ENCODE measurements at places on chromosomes 1 and 21.

DNA sequence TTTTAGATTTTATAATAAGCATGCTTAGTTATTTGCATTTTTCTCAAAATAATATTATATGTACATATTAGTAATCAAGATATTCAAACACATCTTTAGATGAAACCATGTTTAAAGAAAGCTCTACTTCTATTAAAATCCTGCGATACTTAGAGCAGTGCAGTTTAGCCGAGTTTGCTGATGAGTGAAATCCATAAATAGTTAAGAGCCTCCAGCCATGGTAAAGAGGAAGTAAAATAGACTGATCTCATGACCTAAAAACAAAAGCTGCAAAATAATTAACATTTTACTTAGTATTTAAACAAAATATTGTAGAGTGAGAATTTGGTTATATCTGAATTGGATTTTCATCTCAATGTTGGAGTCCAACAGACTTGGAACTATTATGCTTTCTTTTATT, 147.4 kb upstream of the NRIP1 start:
- no peak for DNase-seq

DNA sequence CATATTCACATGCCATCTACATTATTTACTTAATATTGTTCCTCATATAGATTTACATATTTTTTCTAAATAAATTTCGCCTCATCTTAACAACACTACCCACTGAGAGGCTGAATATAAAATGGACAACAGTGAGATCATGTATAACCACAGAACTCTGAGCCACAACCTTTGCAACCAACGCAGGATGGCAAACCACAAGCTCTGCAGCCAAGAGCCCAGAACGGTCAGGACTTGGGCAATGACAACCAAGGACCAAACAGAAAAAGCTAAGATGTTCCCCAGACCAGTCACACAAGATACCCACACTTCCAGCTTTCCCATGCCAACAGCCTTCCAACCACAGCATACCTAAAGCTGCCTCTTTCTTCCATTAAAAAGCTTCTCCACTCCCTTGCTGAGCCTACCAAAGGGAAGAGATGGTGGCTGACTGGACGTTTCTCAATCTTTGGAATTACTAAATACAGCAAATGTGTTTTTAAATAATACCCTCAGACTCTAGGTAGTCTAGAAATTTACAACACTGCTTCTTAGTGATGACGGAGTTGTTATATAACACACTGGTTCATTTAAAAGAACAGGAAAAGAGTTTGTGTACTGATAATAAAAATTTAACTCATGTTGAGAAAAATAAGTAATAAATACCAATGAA, 117.9 kb downstream of the AKT3 start:
- DNase-seq = no peak

GRCh38 chr1:167273027-167273800, 52.5 kb downstream of the POU2F1 start:
- peak; percentile 84 for DNase-seq

DNA sequence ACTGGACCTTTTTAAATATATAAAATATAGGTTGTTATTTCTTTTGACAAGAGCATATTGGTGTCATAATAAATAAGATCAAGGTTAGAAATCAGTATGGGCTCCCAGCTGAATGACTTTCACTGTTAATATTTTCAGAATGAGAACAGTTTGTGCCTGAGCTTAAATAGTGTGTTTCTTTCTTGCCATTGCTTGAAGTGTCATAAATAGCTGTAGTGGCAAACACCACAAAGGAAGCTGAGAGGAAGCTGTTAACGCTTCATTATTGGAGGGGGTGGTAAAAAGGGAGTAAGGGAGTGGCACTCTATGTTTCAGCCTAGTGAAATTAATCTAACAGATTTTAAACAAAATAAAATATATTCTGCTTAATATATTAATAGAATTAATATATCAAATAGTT, 1089.8 kb upstream of the NCAM2 start:
- DNase-seq = no peak

GRCh38 chr1:47805921-47806361, 191.2 kb downstream of the TRABD2B start:
- peak; percentile 37 for DNase-seq

GRCh38 chr1:162587347-162587746, 25.8 kb downstream of the UAP1 start:
- DNase-seq = peak; percentile 89

DNA sequence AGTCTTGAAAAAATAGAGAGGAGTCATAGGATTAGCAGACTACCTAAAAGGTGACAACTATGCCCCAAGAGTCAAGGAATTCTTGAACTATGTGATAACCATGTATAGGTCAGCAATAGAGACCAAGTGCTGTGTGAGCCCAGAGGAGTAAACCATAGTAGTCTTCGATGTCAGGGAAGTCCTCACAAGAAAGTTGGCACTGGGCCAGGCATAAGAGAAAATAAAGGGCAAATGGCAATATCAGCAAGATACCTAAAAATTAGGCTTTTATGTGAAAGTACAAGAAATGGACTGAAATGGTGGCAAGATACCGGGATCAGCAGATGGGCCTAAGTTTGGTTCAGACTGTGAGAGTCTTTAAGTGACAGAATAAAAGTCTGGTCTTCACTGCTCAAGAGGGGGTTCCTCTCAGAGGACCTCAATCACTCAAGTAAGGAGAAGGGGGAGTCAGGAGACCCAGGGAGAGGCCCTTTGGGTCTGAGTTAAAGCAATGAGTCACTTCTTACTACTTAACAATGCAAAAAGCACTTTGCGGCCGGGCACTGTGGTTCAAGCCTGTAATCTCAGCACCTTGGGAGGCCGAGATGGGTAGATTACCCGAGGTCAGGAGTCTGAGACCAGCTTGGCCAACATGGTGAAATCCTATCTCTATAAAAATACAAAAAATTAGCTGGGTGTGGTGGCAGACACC, 95.0 kb downstream of the TEX35 start:
- DNase-seq = no peak

GRCh38 chr1:180363246-180363995, 133.4 kb downstream of the LHX4 start:
- no peak for DNase-seq

DNA sequence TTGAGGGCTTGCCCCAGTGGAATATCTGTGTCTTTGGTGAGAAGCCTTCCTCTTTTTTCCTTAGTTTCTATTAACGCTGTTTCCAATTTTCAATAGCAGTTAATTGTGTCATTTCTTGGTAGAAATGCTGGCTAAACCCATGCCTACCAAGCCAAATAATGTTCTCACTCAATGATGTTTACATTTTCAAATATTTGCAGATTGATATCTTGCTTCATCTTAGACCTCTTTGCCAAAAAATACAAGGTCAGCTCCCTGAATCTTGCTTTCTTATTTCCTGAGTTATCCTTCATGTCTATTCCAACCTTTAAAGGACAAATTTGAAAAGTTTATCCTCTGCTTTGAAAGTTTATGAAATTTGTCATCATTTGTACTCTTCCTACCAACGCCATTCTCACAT, 5.1 kb downstream of the KCNJ15 start:
- DNase-seq = no peak

GRCh38 chr1:63322114-63322943, at the start of gene FOXD3:
Gene FOXD3, plus strand, starts transcription at chr1:63322567. Its CDS starts 492 bp downstream, at chr1:63323059.
- peak; percentile 55 for DNase-seq

GRCh38 chr1:35863881-35864625, 19.0 kb upstream of the AGO1 start:
- no peak for DNase-seq
